ENCODE measurements at places on chromosomes 3 and 15.

- DNase-seq = no peak
Observed at GRCh38 chr15:82894971-82895520, 57.5 kb downstream of the HOMER2 start.

DNA sequence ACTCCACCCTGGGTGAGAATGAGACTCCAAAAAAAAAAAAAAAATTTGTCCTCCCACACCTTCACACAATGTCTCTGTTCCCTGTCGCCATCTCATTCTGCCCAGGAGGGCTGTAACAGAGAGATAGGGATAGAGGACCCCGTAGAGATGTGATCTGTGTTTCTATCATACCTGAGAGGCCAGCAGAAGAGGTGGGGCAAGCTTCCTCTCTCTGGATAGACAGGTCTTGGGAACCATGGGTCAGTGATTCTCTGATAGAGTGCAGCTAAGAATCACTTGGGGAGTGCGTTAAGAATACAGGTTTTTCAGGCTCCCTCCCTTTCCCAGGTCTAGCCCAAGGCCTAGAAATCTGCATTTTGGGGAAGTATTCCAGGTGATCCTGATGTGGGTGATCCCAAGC is 8.3 kb downstream of the CA12 start:
- no peak for DNase-seq

DNA sequence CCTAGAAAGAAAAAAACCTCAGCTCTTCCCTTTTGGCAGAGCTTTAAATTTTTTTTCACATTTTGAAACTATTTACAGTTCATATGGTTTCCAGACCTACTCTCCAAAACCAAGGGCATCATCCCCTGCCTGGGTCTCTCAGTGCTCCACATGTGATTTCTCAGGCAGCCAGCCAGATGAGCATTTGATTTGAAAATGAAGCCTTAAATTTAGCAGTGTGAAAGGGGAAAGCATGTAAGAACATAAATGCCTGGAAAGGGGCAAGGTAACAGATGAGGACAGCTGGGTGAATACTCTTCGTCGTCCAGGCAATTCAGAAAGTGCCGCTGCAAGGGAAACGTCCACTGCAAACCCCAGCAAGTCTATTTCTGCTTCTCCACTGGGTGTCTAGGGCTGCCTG is 94.8 kb downstream of the ATP8B4 start:
- no peak for DNase-seq

- no peak for DNase-seq
Observed at GRCh38 chr3:172152874-172153273, 113.5 kb downstream of the FNDC3B start.

GRCh38 chr3:16587047-16587680 is 18.1 kb downstream of the DAZL start:
- no peak for DNase-seq

DNA sequence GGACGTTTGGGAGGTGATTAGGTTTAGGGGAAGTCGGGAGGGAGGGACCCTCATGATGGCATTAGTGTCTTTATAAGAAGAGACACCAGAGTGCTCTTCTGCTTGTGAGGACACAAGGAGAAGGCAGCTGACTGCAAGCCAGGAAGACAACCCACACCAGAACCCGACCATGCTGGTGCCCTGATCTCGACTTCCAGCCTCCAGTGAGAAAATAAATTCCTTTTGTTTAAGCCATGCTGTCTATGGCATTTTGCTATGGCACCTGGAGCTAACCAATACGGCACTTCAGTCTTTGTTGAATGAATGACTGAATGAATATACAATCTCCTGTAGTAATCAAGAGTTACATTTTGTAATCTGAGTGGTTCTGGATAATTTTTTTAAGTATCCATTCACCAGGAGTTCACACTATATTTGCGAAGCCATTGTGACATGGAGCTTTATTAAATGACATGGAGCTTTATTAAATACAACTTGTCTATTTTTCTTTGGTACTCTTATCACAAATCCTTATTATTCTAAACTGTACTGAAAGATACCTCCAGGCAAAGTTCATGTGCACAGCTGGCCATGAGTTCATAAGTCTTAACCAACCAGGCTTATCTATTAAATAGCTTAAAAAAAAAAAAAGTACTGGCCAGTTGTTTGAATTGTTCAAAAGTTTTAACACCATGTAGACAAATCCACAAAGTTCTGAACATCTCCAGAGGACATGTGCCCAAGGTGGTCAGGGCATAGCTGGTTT is 24.8 kb upstream of the BHLHE40 start:
- DNase-seq = no peak

- no peak for DNase-seq
Observed at GRCh38 chr15:65333856-65334255, 29.4 kb downstream of the RNU5B-1 start.

DNA sequence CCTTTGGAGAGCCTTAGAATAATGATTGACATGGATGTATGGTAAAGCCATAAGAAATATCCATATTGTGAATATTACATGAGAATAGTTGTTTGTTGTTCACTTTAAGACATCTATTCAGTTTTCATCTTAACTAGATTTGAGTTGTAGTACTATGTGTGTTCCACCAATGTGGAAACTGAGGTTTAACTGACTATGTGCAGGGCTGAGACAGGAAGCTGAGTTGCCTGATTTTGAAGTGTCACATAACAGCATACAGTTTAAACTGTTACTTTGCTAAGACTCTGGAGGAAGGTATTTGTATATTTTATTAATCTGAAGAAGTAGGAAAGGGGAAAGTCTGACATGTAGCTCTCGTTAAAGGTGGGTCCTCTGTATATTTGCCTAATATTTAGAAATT is 2.1 kb downstream of the ECT2 start:
- no peak for DNase-seq

GRCh38 chr15:88061452-88061851 is 195.1 kb downstream of the NTRK3 start:
- DNase-seq = no peak

DNA sequence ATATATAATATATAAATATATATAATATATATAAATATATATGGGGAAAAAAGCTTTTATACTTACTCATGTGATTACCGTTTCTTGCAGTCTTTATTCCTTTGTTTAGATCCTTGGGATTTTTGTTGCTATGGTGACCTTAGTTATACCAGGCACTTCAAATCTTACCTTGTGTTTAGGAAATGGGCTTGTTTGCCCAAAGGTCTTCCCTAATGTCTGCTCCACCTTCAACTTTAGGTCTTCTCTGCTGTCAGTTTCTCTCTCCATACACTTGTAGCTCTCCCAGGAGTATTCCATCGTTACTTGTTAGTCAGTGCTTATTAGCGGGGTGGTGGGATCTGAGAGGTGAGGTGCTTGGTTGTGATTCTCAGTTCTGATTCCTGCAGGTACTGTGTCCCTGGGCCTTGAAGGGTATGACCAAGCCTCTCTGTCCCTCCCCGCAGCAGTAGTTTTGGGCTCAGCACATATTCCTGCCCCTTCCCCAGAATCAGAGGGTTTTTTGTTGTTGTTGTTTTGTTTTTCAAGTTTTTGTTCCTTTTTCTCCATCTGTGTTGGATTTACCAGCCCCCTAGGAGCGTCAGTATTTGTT is 9.6 kb upstream of the LAMP3 start:
- DNase-seq = no peak

GRCh38 chr3:33831053-33831452 is 32.6 kb downstream of the PDCD6IP start:
- no peak for DNase-seq

- no peak for DNase-seq
Observed at GRCh38 chr3:65787340-65787739, 251.4 kb downstream of the MAGI1 start.

DNA sequence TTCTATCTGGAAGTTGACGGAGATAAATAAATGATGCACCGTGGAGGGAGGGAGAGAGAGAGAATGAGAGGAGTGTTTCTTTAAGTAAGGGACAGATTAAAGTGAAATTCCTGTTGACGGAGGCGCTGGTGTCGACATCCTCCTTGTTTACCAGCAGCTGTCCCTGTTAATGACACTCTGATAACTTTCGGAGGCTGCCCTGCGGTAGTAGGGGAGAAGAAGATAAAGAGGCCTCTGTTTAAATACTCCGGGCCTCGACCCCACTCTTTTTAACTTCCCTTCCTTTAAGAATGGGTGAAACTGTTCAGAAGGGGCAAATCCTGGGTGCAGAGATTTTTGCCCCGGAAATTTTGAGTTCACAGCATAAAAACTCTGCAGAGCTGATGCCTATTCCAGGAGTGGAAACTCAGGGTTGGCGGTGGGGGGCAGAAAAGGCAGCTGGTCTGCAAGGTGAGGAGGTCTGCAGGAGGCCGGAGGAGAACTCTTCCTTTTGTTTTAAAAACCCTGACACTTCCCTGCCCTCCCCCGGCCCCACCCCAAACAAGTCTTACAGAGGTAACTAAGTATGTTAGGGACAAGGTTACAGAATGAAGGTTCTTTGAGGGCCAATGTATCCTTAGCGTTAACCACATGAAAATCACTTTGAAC is 276.6 kb upstream of the NR2F2 start:
- DNase-seq = no peak

- DNase-seq = no peak
Observed at GRCh38 chr3:45034612-45035252, 8.6 kb downstream of the CLEC3B start.

- DNase-seq = peak; percentile 43
Observed at GRCh38 chr15:101242160-101242998, 9.5 kb downstream of the CHSY1 start.

All from activated CD4-positive, alpha-beta T cell treated with anti-CD3 and anti-CD28 coated beads, Interleukin-2, amount 50 U/mL, for 24 hours (primary cell).